CD4-positive, alpha-beta T cell treated with Interleukin-2 at 100 ng/mL for 4 hours (primary cell): ENCODE measurements at places on chromosomes 7 and 10.

- no peak for DNase-seq
Measured at GRCh38 chr7:158077151-158077840, 510.3 kb downstream of the PTPRN2 start.

DNA sequence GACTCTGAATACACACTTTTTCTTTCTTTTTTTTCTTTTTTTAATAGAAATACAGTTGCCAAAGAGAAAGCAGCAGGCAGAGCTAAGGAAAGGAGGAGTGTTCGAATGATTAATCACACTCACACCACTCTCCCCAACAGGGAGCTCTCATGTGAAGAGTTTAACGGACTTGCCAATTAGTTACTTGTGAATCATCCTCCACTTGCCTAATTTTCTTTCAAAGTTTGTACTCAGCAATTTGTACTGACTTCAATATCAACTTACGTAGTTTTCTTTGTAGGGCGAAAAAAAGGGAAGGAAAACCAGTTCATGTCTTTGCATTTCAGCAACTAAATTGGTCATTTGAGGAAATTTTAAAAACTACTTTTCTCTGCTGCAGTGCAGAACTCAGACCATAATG lies 109.2 kb downstream of the PIP4K2A start:
- peak; percentile 65 for DNase-seq

- DNase-seq: no peak
Measured at GRCh38 chr10:17084258-17084657, 45.4 kb downstream of the CUBN start.

- no peak for DNase-seq
Measured at GRCh38 chr7:8205031-8205387, 57.0 kb downstream of the ICA1 start.

DNA sequence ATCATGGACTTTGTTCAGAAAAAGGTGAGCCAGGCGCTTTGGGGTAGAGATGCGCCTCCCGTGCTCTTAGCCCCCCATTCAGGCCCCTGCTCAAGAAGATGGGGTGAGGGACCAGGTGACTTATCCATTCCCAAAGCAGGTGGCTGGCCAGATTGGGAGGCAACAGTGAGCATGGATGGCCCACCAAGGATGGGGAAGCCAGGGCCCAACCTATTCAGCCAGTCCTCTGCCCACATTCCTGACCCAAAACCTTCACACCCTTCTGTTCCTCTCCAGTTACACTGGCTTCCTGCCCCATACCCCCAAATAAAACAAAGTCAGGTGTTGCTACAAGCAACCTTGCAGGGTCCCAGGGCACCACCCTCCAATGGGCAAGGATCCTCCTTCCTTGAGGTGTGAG lies 44.4 kb downstream of the TSPAN15 start:
- DNase-seq: no peak

- DNase-seq: no peak
Measured at GRCh38 chr7:144671429-144671828, 164.4 kb downstream of the TPK1 start.

- DNase-seq: peak; percentile 28
Measured at GRCh38 chr10:120948889-120949608, 97.9 kb downstream of the WDR11 start.

GRCh38 chr10:125779403-125780327 lies 4.0 kb upstream of the MMP21 start:
- no peak for DNase-seq

DNA sequence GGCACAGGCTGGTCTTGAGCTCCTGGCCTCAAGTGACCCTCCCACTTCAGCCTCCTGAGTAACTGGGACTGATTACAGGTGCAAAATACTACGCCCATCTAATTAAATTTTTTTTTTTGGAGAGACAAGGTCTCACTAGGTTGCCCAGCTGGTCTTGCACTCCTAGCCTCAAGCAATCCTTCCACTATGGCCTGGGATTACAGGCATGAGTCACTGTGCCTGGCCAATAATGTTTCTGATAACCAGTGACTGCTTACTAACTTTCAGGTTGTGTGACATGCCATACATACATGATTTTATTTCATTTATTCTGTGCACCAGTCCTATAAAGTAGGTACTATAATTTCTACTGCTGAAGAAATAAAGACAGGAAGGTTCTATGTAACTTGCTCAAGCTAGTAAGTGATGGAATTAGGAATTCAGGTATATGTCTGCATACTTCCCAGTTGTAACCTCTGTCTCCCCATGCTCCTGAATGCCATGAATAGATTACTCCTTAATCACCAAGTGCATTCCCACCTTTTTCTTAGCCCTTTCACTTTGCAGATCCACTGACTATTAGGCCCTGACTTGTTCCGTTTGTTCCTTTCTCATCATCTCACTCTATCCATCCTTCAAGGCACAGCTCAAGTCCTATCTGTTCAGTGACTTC lies 28.1 kb downstream of the MCU start:
- no peak for DNase-seq

GRCh38 chr10:103969857-103970627 lies 3.1 kb downstream of the SLK start:
- no peak for DNase-seq

DNA sequence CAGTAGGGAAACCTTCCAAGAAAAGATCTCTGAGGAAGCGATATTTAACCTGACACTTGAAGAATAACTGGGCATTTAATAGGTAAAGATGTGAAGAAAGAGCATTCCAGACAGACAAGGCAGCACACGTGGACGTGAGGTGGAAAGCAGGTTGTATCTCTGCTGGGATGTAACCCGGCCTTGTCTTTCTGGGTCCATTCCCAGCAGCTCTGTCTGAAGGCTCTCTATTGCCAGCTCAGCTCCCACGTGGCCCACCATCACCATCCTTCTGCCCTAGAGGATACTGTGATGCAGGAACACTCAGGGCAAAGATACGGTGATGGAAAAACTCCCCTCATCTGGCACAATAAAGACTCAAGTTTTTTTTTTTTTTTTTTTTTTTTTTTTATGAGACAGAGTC lies 137.7 kb downstream of the RSU1 start:
- no peak for DNase-seq

DNA sequence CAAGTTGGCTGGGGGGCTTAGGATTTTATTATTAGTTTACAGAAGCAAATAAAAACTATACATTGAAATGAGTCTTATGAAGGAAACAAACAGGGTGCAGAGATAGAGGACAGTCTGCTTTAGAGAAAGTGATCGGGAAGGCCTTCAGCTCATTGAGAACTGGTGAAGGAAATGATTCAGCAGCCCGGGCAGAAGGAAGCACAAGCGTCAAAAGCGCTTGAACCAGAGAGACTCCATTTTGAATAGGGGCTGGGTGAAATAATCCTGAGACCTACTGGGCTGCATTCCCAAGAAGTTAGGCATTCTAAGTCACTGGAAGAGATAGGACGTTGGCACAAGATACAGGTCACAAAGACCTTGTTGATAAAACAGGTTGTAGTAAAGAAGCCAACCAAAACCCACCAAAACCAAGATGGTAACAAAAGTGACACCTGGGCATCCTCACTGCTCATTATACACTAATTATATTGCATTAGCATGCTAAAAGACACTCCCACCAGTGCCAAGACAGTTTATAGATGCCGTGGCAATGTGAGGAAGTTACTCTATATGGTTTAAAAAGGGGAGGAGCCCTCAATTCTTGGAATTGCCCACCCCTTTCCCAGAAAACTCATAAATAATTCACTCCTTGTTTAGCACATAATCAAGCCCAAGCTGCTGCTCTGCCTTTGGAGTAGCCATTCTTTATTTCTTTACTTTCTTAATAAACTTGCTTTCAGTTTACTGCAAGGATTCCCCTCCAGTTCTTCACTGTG lies 83.1 kb upstream of the MPP7 start:
- no peak for DNase-seq

DNA sequence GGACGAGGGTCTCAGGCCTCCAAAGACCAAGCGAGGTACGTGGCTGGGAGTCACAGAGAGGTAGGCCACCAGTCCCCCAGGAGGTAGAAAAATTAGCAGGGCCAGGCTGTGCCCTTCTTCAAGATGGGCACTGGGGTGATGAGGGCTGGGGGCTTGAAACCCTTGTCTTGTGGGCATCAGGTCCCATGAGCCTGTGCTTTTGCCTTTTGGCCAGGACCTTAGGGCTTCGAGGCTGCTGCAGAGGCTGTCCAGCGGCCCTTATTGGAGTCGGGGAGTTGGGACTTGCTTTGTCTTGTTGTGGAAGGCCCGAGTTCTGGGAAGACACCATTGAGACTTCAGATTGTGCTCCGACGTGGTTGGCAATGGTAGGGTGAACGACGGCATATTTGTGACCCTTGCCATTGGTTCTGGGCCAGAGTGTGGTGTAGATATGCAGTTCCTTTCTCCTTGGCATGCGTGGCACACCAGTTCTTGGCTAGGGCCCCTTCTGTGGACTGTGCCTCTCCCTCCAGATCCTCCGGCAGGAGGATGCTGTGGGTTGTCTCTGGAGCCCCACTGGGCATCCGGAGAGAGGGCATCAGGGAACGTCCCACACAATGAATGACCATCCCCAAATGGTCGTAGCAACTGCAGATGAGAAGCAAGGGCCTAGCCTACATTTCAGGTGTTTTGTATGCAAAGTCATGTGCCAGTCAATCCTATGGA lies 931 bp downstream of the SH2D4B start:
- DNase-seq: no peak

DNA sequence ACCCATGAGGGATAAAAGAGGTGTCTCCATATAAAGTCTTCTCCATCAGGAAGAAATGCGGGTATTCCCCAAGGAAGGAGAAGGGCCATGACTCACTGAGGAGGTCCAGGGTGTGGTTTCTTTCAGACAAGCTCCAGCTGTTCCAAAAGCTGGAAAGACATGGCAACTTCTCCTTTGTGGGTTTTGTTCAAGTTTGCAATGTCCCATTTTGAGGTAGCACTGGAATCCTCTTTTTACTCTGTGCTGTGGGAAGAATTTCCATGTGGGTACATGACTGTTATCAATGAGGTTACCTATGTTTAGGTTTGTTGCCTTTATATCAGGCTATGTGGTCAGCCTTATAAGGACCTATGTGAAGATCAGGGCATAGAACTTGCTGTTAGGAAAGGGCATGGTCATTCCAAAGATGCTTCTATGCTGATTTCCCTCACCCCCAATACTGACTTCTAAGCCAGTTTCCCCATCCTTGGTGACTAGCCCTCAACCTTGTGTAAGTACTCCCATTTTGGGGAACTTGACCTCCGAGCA lies 697.5 kb downstream of the INHBA start:
- DNase-seq: no peak
